ENCODE measurements at places on chromosomes 6 and 20.

DNA sequence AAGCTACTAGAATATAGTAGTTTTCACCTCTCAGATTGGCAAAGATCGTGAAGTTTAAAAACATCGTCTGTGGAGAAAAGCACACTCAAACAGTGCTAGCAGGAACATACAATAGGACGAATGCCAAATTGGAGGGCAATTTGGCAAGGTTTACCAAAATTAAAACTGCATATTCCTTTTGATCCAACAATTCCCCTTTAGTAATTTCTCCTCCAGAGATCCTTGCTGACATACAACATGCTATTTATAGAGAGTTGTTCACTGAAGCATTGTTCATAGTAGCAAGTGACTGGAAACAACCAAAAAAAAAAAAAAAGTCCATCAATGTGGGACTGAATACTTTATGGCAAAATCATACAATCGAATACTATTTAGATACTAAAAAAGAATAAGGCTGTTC is 202.2 kb downstream of the ATXN1 start:
- no peak for DNase-seq

- no peak for DNase-seq
These were observed 11.3 kb downstream of the TFAP2B start for GRCh38 chr6:50829898-50830444.

DNA sequence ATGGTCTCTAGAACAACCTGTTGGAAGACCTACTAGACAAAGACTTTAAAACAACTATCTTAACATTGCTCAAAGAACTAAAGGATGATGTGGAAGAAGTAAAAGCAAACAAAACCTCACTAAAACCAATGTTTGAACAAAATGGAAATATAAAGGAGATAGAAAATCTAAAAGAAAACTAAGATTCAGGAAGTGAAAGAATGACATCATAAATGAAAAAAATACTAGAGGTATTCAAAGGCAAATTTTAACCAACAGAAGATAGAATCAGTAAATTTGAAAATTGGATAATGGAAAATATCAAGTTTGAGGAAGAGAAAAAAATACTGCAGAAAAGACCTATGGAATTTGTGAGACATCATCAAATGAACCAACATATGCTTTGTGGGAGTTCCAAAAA is 914.1 kb upstream of the GJE1 start:
- no peak for DNase-seq

DNA sequence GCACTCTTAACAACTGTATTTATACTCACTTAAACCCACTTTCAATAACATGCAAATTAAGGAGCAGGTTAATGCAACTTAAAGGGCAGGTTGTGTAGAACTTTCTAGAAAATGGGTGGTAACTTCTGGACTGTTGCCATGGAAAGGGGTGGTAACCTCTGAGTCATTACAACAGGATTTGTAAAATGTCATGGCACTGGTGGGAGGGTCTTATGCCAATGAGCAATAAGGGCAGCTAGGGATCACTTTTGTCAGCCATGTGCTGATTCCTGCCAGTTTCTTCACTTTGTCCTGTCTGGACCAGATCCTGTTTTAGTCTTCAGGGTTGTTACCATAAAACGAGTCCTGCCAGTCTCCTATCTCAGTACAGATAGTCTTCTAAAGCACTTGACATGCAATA is 560.5 kb upstream of the PTCHD4 start:
- no peak for DNase-seq

DNA sequence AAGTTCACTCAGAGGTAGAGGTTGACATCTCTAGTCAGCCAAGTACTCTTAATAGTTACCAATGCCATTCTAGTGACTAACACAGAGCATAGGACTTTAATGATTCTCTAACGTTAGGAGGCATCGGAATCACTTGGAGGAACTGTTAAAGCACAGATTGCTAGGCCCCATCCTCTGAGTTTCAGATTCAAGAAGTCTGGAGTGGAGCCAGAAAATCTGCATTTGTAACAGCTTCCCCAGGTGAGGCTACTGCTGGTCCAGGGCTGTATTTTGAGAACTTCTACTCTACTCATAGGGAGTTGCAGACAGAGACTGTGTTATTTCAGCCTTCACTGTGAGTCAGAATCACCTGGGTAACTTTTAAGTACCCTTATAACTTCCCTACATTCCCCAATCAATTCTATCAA is 5.7 kb downstream of the LMBRD1 start:
- no peak for DNase-seq

Measured in glutamatergic neuron (in vitro differentiated cells).